Stimulated activated CD4-positive, alpha-beta T cell treated with anti-CD3 and anti-CD28 coated beads, Interleukin-15, amount 100 ng/mL, for 48 hours (primary cell): ENCODE measurements at places on chromosomes 4 and X.

GRCh38 chr4:133148690-133149363 is at the start of gene PCDH10:
Gene PCDH10 (plus strand): TSS chr4:133149294. CDS start chr4:133150141, 847 bp downstream.
- no peak for DNase-seq

DNA sequence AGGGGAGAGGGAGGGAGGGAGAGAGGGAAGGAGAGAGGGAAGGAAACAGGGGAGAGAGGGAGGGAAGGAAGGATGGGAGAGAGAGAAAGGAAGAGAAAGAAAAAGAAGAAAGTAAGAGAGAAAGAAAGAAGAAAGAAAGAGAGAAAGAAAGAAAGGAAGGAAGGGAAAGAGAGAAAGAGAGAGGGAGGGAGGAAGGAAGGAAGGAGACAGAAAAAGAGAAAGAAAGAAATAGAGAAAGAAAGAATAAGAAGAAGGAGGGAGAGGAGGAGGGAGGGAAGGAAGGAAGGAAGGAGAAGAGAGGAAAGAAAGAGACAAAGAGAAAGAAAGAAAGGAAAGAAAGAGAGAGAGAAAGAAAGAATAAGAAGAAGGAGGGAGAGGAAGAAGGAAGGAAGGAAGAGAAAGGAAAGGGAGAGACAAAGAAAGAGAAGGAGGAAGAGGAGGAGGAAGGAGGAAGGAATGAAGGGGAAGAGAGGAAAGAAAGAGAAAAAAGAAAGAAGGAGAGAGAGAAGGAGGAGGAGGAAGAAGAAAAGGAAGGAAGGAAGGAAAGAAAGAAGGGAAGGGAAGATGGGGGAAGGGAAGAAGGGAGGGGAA is 189.6 kb downstream of the PARM1 start:
- DNase-seq = no peak

DNA sequence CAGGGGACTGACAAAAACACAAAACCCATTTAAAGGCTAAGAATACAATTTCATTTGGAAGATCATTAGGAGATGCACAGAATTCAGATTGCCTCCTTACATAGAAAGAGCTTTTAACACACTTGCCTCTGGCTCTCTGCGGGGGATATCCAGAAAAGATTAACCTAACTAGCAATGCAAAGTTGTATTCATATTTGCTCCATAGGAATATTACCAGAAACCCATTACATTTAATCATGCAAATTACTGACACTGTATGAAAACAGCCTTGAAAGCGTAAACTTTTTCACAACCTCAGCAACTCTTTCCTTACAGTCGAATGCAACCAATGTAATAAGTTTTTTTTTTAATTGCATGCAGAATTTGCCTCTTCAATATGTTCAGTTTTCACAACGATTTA is 1087.3 kb upstream of the PRKX start:
- no peak for DNase-seq

DNA sequence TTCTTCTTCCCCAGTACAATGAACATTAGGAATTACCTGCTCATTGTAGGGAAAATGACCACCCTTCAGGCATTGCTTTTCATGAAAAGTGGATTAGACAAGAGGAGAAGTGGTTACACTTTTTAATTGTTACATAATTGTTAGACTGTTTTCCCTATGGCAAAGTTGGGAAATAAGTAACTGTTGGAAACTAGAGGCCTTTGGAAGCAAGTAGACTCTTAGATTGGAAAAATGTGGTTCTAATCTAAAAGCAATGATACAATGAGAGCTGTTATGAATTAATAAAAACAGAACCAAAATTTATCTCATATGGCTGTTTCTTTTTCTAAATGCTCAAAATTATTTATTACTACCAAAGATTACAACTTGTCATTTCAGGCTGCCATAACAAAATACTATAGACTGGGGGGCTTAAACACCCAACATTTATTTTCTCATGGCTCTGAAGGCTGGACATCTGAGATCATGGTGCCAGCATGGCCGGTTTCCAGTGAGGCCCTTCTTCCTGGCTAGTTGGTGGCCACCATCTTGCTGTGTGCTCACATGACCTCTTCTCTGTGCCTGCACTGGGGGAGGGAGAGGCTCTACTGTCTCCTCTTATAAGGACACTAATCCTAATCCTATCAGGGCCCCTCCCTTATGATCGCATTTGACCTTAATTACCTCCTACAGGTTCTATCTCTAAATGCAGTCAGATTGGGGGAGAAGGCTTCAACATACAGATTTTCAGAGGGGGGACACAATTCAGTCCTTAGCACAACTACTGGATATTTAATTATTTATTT is 12.5 kb downstream of the CC2D2A start:
- DNase-seq = no peak
